Left lung (tissue), 14 donors: ENCODE measurements at places on chromosomes 6 and 20. TPM values are rescaled to one million over a fixed set of nuclear protein-coding genes. Genes with fewer than 3 reads are reported as not detected.

DNA sequence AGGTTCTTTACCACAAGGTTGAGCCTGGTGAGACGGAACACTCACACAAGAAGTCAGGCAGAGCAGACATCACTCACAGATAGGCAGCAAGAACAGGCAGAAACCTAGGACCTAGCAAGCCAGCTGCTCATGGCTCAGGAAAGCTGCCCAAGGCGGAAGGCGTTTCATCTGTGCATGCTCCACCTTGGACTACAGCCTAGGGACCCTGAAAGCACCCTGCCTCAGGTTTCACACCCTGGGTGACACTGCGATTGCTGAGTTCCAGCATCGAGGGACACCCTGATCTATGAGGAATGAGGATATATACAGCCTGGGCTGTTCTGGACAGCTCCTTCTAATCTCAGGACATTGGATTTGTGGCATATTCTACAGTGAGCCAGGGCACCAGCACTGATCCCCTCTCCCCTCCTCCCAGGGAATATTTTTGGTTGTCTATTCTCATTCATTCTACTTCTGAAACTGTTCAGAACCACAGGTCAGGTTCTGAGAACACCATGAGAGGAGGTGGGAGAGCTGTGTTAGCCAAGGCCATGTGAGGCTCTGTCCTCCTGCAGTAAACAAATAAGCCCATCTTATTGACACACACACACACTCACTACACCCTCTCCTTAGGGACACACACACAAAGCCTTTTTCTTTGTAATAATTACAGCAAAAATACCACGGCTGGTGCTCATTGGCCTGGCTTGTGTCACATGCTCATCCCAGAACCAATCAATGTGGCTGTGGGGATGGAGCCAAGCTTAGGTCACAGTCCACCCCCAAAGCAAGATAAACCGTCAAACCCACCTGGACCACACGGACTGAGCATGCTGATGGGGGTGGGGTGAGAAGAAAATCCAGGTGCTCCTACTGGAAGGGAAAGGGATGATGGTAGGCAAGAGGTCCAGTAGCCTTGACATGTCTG lies 26.3 kb upstream of the PMEPA1 start:
- no peak overlapping the region for H3K4me3 ChIP-seq
- no peaks in the 10 kb centered on the region for H3K27me3 ChIP-seq
- H3K27ac ChIP-seq: no peak overlapping the region
- no peaks in the 10 kb centered on the region for H3K36me3 ChIP-seq

The SLC32A1 gene
- polyA plus RNA-seq: not detected

The CST2 gene
- polyA plus RNA-seq: not detected

DNA sequence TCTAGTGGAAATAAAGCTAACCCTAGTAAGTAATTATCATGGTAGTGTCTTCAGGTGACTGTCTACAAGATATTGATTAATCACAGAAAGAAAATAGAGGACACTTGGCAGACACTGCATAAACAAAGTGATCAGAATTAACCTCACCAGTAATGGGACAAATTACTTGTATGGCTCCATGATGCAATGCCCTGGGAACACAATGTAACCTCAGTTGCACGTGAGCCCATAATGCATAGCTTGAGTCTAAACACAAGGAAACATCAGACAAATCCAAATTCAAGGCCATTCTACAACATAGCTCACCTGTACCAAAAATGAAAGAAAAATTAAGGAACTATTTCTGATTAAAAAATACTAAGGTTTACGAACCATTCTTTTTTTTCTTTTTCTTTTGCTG lies 92.4 kb upstream of the SSTR4 start:
- H3K4me3 ChIP-seq: no peak overlapping the region
- H3K4me1 ChIP-seq: no peaks in the 10 kb centered on the region
- no peak overlapping the region for H3K27ac ChIP-seq
- no peaks in the 10 kb centered on the region for H3K36me3 ChIP-seq
- no peaks in the 10 kb centered on the region for H3K27me3 ChIP-seq

DNA sequence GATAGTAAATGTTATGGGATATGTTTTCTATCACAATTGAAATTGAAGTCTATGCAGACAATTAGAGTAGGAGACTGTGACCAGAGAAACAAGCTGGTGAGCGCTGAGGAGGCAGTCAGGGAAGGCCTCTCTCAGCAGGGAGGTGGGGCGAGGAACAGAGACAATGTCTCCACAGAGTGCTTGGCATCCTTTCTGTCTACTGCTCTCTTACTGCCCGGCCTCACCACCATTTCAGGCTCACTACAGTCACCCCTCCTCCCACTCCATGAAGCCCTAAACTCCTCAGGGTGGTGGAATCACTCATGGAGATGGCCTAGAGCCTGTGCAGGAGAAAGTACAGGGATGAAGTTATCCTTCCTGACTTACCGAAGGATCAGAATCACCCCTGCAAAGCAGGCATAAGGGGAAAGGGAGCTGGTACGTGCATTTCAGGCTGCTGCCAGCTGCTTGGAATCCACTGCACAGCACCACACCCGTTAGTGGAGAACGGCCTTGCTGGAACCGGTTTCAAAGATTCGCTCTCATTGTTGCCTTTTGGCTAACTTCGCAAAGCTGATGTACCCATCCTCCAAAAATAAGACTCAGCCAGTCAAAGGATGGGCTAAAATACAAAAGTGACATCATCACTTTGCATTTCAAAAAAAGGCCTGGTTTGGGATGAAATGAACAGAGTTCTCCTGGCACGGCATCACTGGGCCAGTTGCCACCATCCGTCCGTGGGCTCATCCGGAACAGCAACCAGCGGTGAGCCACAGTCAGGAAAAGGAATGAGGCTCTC lies 67.3 kb downstream of the SLC22A23 start:
- no peak overlapping the region for H3K27ac ChIP-seq
- no peak for DNase-seq
- no peaks in the 10 kb centered on the region for H3K27me3 ChIP-seq
- no peaks in the 10 kb centered on the region for H3K36me3 ChIP-seq
- H3K4me3 ChIP-seq: no peak overlapping the region
- no peaks in the 10 kb centered on the region for H3K4me1 ChIP-seq

The LINC00237 gene
- not detected for polyA plus RNA-seq

DNA sequence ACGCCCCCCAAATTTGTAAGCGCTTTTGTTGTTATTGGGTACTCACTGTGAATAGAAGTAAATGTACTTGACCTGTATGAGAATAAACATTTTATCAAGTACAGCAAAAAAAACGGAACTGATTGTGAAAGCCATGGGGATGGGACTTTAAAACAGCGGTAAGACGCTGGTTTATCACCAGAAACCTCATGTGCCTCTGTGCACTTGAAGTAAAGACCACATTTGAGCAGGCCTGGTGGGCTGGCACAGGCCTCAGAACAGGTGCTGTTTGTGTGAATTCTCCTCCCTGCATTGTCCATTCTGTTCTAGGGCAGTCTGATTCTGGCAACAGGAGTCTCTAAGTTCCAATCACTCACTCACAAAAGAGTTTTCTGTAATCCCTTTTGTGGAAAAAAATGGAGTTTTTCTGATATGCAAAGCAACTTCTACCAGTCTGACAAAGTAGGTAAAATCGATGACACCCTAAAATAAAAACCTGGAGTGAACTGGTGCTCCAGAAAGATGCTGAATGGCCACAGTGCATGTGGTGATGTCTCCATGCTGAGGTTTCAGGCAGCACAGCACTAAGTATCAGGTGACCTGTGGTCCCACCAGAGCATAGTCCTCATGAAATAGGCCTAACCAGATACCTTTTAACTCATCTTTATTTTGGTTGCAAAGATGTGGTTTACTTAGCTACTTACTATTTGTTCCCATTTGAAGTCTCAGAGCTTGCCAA lies 53.9 kb downstream of the STX7 start:
- H3K36me3 ChIP-seq: peaks cover 92% of the 10 kb centered on the region
- H3K27ac ChIP-seq: no peak overlapping the region
- no peak overlapping the region for H3K4me3 ChIP-seq
- no peak for DNase-seq
- H3K27me3 ChIP-seq: no peaks in the 10 kb centered on the region
